ENCODE measurements at places on chromosomes 5 and 9.

DNA sequence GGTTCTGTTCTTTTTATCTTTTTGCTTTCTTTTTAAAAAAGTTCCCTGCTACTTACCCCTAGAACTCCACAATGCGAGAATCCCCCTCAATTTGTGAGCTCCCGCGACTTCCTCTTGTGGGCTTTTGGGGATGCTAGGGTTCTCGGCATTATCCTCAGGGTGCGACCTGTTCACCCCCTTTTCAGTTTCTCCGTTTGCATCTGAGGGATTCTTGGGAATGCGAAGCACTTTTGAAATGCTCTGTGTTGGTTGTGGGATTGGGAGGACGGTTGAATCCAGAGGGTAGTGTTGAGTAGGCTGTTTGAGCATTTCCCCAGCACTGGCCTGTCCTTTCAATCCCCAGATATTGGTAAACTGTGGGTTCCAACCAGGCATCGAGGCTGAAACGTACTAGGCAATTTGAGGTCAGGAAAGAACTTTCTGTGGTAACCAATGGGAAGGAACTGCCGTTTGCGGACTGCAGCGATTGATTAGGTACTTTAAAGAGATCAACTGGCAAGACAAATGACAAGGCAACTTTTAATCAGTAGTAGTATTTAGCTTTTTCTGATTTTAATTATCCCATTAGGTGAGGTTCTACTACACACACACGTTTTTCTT lies 415 bp downstream of the XRCC4 start:
- peak; percentile 36 for DNase-seq

- DNase-seq, result no peak
Measured at GRCh38 chr5:135850231-135850630, 15.8 kb downstream of the SLC25A48 start.

DNA sequence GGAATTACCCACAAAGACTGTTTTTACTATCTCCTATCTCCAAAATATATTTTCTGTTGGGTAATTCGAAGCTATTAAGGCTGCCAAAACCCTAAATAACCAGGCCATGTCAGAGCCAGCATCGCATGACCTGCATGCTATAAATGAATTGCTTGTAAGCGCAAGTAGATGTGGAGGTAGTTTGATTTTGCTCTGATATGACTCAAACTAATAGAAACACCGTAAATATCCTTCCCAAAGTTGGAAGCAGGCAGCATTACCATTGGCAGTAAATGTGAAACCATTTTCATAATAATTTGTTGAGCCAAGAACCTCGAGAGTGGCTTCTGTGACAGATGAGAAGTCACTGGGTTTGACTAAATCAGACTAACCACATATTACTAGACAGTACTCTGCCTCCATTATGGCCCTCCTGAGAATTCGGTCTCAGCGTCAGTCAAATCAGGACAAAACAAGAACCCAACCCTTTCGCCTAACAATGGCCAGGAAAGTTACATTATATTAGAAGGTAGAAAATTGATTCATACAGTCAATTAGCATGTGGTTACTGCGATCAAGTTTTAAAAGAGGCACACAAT lies 289.8 kb downstream of the SPOCK1 start:
- DNase-seq, result no peak

DNA sequence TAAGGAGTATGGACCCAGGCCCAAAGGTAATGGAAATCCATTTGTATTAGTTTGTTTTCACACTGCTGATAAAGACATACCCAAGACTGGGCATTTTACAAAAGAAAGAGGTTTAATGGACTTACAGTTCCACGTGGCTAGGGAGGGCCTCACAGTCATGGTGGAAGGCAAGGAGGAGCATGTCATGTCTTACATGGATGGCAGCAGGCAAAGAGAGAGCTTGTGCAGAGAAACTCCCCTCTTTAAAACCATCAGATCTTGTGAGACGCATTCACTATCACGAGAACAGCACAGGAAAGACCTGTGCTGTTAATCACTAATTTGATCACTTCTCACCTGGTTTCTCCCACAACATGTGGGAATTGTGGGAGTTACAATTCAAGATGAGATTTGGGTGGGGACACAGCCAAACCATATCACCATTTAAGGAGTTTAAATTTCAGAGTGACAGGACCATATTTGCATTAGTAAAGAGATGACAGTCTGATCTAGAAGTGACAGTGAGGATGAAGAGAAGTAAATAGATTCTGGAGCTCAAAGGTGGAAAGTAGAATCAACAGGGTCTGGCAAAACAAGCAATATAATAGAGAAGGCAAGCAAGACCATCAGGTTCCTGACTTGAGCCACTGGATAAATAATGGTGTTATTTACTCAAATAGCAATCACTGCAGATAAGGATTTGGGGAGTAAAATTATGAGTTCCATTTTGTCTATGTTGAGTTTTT lies 7.5 kb upstream of the FAM169A start:
- no peak for DNase-seq

DNA sequence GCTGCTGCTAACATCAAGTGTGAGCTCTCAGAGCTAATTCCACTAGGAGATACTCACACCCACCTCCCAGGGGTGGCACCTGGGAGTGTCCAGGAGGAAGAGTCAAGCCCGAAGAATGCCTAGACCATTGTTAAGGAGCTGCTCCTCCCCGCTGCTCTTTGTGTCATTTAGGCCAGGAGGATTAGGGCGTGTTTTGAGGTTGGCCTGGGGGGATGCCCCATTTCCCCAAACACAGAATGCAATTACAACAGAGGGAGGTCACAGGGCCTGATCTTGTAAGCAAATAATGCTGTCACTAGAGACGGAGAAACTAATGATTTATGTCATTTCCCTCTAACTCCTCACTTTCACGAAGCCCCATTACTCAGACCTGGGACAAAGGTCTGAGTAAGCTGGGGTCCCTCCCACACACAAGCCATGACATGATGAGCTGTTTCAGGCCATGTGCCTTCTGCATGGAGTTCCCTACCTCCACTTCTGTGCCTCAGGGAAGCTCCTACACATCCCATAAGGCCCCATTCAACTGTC lies 312.5 kb downstream of the ACTL7B start:
- no peak for DNase-seq

DNA sequence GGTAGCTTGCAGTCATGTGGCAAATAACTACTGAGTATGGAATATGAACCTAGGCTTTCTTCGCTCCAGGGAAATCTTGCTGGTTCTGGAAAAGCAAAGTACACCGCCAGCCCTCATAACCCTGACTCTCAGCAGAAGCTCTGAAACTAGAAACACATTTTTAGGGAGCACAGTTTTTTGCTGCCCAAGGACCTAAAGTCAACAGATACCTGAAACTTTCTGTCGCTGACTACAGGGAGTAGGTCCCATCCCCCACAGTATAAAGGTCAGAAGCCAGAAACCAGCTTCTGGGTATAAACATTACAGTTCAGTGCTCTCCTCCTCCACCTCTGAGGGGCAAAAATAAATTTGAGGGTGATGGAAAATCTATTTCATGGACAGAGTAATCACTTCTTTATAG lies 3.0 kb downstream of the ATOX1 start:
- DNase-seq, result no peak

DNA sequence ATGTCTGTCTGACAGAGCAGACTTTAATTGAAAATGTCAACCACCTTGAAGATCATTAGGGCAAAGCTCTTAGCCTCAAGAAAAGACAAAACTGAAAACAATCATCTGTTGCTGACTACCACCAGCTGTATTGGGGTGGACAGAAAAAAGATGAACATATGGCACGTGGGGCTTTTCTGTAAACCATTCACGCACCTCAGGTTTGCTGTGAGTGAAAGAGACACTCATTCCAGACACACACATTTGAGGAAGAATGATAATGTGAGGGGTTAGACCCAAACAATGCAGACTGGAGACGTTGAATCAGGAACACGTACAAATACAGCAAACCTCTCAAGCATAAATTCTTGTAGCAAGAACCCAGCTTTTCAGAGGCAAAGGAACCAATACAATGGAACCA lies 158.7 kb downstream of the EBF1 start:
- DNase-seq, result no peak

GRCh38 chr9:90774682-90775081 lies 26.9 kb upstream of the SYK start:
- no peak for DNase-seq

DNA sequence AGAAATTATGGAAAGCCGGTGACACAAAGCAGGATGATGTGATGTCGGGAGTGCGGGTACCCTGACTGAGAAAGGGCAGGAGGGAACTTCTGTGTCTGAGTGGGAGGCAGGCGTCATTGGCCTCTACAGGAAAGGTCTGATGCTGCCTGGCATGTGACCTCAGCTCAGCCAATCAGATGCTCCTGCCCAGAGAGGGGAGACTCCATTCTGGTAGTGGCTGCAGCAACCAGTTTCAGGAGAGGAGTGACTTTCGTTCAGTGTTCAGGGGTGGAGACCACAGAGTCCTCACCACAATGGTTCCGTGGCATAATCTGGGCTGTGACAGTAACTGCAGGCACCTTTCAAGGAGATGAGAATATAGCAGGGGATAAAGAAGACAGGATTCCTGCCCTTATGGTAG lies 6.7 kb upstream of the SFXN1 start:
- peak; percentile 15 for DNase-seq

DNA sequence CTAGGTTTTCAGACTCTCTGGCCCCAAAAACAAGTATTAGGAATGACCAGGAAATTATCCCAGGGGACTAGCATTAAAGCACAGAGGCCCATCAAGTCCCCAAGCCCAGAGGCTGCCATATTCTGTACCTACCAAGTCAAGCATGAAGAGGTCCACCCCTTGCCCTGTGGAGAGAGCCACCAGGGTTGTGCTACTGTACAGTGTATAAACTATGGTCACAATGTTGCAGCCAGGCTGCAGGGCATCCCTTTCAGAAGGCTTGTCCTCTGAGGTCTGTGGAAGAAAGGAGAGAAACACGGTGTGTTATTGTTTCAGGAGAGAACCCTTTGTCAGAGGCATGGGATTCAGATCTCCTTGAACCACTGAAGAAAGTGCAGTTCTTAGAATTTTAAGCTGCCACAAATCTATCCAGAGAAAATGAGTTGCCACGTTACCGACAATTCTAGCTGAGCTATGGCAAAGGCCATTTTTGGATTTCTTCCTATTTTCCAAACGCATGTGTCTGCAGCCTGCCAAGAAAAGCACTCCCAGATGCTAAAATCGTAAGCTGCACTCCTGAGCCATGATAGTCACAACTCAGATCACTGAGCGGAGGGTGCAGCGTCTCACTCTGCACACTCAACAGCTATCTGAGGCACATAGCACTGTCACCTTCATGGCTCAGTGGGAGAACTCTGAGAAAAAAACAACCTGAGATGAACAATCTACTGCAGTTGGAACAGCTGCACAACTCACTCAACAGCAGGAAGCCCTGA lies 45.5 kb upstream of the SPATA31E1 start:
- no peak for DNase-seq

GRCh38 chr9:114187827-114188226 lies 32.5 kb downstream of the COL27A1 start:
- no peak for DNase-seq

- DNase-seq, result no peak
Measured at GRCh38 chr9:133694686-133695085, 43.5 kb downstream of the SARDH start.

- no peak for DNase-seq
Measured at GRCh38 chr5:122081541-122081940, 3.5 kb upstream of the LOX start.

- DNase-seq, result no peak
Measured at GRCh38 chr9:84226126-84226525, 114.4 kb downstream of the SLC28A3 start.

- no peak for DNase-seq
Measured at GRCh38 chr5:172730222-172730621, 40.8 kb downstream of the DUSP1 start.

- no peak for DNase-seq
Measured at GRCh38 chr5:90144625-90145327, 264.8 kb downstream of the CETN3 start.

DNA sequence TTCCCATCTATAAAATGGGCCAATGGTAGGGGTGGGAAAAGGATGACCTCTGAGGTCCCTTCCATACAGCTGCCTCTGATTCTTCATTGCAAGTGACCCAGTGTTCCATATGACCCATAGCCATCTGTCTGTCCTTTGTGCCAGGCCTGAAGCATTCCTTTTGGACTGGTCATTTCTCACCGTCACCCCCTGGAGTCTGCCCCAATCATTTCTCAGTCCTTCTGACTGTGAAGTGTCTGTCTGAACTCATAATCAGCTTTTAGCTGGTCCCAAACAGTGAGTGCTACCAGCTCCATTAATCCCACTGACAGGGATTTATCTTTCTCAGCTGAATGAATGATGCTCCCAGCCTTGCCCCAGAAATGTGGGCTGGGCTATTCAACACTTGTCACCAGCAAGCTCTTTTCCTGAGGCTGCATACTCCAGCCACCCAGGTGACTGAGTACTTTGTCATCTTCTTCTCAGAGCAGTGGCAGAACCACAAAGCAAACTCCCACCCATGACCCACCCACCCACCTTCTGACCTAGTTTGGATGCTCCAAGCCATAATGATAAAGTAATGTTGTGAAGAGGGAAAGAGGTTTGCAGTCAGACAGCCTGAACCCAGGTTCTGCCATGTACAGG lies 37.4 kb downstream of the KCNIP1 start:
- DNase-seq, result no peak

GRCh38 chr9:111842313-111842712 lies 47.6 kb upstream of the SHOC1 start:
- no peak for DNase-seq

DNA sequence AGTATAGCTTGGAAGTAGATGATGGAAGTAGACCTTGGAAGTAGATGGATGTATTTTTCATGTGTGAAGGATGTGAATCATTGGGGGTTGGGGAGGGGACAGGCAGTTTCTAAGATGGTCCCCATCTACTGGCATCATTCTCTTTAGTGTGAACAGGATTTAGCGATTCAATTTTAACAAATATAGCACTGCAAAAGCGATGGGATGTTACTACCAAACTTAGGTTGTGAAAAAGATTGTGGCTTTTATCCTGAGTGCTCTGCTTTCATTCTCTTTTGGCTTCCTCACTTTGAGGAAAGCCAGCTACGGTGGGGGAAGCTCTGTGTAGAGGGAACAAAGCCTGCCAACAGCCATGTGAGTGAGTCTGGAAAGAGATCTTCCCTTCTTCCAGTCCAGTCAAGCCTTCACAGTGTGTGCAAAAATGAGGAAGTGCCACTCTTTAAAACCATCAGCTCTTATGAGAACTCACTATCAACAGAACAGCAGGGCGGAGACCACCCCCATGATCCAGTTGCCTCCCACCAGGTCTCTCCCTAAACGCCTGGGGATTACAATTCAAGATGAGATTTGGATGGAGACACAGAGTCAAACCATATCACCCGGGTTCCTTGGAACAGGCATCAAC lies 441.4 kb downstream of the SH3GL2 start:
- DNase-seq, result no peak

GRCh38 chr9:126001581-126002225 lies 254.5 kb downstream of the PBX3 start:
- no peak for DNase-seq

DNA sequence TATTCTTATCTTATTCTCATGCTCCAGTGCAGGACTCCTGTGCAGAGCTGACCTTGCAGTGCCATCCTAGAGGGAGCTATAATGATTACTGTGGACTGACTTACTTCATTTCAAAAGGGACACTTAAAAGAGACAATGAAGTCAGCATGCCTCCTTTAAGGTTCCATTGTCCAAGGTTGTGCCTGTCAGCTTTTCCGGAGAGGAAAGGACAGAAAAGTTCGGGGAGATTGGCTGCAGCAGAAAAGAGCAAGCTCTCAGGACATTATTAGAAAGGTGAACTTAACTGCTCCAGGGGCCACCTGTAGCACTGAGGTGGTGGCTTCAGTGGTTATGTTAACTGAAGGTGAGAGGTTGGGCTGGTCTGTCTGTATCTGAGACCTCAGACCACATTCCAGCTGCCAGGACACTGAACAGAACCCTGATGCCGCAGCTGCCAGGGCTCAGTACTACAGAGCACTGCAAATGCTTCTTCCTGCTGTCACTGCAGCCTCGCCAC lies 112.9 kb downstream of the ST8SIA4 start:
- peak; percentile 10 for DNase-seq

Measured in activated CD4-positive, alpha-beta T cell treated with anti-CD3 and anti-CD28 coated beads, Interleukin-10, Interleukin-2, amounts not matched to agents 100 ng/mL and 50 ng/mL, durations not matched to agents 16 hours and 8 hours (primary cell).